ENCODE measurements at places on chromosomes 11 and 22.

- DNase-seq = no peak
Observed at GRCh38 chr11:2833716-2834502, 51.7 kb downstream of the CDKN1C start.

DNA sequence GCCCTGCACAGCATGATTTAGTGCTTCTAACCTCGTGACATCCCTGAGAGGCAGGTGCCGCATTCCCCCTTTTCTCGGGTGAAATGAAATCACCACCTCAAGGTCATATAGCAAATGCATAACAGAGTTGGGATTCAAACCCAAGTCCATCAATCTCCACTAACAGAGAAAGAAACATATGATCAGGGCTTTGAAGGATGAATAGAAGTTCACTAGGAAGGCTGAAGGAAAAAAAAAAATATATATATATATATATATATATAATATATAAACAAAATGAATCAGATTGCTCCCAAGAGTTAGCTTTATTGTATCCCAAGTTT, 12.1 kb upstream of the ARHGEF17 start:
- DNase-seq = no peak

DNA sequence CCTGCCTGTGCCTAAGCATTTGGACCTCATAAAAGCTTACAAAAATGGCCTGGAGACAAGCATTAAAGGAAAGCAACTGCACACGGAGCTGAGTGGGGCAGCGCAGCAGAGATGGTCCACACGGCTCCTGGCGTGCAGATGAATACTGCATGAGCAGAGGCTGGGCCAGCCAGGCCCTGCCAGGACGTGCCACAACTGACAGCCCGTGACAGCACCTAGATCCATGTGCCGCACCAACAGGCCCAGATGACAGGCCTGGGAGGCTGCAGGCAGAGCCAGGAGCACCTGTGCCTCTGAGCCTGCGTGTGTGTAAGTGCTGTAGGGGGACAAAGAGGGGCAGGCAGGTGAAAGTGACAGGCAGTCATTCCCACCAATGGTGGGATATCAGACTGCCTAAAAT, 33.4 kb downstream of the MICAL3 start:
- DNase-seq = no peak

- no peak for DNase-seq
Observed at GRCh38 chr11:98625526-98625925, 395.2 kb upstream of the CNTN5 start.
